ENCODE measurements at places on chromosomes 16 and 17.

GRCh38 chr16:85261657-85262557 lies 149.6 kb upstream of the CIBAR2 start:
- DNase-seq, result no peak

DNA sequence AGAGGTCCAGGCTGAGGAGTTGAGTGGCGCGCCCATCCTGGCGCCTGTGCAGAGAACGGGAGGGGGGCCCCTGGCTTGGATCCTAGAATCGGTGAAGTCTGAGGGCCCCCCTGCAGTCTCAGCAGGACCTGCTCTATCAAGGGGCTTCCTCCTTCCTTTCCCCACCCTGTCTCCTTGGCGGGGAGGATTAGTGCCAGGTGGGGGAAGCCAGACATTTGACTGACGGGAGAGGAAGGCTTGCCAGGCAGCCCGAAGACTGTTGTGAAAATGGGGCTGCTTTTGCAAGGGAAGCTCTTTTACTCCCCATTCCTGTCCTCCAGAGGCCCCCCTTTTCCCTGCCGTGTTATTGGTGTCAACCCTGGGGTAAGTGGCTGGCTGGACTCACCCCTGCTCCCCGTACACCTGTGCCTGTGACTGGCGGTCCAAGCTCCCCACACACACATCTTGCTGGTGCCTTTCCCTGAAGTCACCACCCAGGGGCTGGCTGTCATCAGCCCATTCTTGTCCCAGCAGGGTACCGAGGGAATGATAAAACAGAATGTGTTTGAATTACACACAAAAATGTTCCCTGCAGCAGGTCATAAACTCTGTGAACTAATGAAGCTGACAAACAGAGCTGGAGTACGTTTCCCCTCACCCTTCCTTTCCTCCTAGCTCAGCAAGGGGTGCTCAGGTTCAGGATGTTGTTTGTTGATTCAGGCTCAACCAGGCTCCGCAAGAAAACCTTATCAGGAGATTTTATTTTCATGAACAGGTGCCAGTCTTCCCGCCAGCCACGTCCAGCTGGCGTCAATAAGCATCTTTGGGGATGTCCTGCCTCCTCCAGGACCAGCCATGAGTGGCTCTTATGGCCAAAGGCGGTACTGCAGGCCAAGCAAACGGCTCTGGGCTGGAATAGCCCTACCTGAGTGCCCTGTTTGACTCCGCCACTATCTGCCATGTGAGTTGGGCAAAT lies 4.4 kb upstream of the ARMC7 start:
- DNase-seq, result peak; percentile 76

DNA sequence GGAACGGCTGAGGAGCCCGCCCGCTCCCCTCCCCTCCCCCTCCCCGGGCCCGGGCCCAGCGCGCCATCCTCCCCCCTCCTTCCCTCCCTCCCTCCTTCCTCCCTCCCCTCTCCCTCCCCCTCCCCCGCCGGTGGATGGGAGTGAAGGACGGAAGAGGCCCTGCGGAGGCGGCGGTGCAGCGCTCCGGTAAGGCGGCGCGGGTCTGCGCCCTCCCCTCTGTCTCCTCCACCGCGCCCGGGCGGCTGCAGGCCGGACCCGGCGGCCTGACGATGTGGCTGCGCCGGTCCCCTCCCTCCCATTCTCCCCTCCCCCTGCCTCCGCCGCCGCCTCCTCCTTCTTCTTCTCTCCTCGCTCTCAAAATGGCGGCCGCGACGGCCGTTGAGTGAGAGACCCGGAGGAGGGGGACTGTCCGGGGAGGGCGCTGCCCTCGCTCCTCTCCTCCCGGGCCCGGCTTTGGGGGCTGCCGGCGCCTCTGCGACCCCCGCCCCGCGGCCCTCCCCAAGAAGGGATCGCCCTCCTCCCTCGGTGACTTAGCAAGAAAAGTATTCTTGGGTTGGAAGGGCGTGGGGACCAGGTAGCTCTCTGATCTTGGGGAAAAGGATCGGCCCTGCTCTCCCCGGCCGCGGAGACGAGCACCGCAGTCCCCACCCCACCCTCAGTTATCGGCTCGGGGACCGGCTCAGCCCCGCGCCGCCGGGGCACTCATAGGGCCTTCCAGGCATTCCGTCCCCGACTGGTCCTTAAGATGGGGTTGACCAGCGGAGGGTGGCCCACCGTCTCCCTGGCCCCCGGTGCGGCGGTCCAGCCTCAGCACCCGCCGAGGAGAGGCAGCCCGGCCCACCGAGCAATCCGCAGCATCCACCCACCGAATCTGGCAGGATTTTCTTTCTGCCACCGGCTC lies 617 bp downstream of the PAFAH1B1 start:
- DNase-seq, result peak; percentile 18

GRCh38 chr16:67176662-67177061 lies 6.3 kb downstream of the NOL3 start:
- no peak for DNase-seq

GRCh38 chr17:76446449-76447231 lies 6.3 kb downstream of the UBE2O start:
- DNase-seq, result no peak

DNA sequence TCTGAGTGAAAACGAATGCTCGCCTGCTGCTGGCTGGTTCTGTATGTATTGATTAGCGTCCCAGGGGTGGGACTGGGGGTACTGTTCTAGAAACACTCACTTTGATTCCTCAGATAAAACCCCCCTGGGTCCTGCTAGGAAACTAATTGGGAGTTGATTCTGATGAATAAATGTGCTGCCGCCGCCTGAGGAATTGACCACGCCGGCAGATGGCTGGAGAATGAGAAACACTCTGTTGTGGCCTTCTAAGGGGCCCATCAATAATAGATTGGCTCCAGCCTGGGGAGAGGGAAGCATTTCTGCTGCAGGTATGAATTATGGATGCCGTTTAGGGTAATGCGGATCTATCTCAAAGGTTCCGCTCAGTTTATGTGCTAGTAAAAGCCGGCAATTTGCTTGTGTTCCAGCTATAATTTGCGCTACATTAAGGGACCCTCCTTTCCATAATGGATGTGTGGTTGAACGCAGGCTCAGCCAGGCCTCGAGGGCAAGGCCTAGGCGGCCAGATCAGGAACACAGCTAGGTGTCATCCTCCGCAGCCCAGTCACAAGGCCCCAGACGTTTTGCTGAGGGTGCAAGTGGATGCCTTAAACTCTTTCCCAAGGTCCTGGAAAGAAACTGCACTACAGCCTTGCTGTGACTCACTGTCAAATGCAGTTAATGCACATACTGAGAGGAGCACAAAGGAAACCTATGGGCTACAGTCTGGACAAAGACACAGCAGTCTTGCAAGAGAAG lies 132.2 kb upstream of the HS3ST2 start:
- no peak for DNase-seq

- no peak for DNase-seq
Observed at GRCh38 chr16:85112364-85112763, at the start of gene CIBAR2. Gene CIBAR2 (minus strand): TSS chr16:85112472. CDS start chr16:85112352, 120 bp downstream.

- DNase-seq, result no peak
Observed at GRCh38 chr17:2909175-2909845, 113.1 kb downstream of the RAP1GAP2 start.

DNA sequence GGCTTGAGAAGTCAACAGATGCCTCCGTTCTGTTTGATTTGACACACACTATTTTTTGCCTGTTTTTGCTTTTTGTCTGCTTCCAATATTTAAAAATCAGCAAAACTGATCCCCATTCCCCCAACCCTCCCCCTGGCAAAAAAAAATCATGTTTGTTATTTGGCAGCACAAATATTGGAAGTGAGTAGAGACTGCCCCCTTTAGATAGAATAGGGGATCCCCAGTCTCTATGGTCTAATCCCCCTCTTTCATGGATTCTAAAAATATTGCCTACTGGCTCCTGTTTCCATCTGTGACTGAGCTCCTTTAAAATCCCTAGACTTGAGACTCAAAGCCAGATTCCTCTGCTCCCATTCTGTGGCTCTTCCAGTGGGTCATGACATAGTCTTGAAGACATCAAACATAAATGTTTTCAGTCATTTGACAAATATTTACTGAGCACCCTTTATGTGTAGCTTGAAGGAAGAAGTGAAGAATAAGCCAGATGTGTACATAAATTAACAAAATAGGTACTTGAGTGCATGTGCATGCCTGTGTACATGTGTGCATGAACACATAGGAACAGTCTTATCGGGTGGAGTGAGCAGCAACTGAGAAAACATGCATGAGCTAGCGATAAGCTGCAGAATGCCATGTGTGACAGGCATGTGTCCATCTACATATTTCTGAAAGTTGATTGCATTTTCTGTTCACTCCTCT lies 101.2 kb downstream of the SALL1 start:
- DNase-seq, result no peak

DNA sequence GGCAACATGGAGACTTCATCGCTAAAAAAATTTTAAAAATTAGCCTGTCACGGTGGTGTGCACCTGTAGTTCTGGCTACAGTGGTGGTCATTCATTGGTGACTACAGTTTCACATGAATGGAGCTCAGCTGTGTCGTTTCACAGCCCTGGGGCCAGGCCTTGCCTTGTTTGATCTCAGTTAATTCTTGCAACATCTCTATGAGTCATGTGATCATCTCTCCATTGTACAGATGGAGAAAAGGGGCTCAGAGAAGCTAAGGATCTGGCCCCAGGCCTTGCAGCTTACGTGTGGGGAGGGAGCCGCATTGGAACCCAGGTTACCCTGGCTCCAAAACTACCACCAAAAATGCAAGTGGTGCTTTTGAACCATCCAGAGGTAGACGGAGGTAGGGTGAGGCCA lies 49.4 kb downstream of the GDE1 start:
- no peak for DNase-seq

- no peak for DNase-seq
Observed at GRCh38 chr17:74704544-74704943, 8.2 kb downstream of the CD300LF start.

DNA sequence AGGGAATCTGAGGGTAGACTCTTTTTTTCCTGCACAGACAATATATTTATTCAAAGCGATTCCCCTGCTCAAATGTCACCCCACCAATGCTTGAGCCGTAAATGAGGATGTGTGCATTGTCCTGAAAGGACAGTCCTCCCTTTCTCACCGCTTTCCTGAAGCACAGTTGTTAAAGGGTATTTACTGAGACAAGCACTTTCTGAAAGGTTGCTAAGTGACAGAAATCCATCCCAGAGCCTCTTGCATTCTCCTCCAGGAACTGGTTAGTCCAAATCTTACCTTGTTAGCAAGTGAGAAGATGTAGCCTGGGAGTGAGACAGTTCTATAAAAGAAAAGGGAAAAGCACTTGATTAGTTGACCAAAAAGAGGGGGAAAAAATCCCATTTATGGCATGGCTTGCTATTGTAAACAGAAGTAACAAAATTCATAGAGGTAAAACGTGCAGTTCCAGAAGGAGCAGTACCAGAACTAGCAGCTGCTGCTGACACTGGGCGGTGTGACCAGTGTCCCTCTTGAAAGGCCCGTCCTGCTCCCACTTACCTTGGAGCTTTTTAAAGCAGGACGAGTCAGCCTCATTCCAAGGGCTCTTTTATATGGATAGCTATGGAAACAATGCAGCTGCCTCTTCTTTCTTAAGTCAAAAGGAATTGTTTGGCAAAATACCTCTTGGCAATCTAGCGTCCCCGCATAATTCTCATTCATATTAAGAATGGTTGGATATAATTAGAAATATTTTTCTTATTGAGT lies at the start of gene MYH2:
MYH2 (minus strand) TSS at position 563 of the 747 bp plus-strand sequence. CDS start 1,738 bp downstream, outside the sequence.
- no peak for DNase-seq

GRCh38 chr17:82989881-82990280 lies 89.5 kb upstream of the METRNL start:
- DNase-seq, result no peak

- DNase-seq, result no peak
Observed at GRCh38 chr17:16460796-16461605, 31.0 kb downstream of the LRRC75A start.

DNA sequence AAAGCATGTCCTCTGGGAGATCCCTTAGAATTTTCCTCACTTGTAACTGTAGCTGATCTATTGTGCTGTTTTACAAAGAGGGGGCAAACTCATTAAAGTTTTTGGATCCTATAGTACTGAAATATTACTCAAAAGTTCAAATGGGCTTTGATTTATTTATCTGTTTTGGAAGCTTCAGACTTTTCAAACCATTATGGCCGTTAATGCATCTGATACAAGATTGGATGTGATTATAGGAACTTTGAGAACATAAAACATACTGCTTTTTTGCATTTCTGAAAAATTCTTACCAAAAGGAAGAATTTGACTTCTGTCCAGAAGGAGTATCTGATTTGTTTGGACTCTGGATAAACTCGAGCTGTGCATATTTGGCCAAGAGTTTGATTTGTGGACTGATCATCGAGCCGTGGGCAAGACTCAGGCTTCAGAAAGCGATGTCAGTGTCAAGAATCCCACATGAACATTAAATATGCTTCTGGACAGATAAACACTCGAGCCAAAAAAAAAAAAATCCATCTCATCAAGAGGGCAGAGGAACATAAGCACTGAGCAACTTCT lies 8.2 kb upstream of the MARCHF10 start:
- DNase-seq, result no peak

GRCh38 chr16:12584488-12585233 lies 219.0 kb downstream of the CPPED1 start:
- DNase-seq, result no peak

DNA sequence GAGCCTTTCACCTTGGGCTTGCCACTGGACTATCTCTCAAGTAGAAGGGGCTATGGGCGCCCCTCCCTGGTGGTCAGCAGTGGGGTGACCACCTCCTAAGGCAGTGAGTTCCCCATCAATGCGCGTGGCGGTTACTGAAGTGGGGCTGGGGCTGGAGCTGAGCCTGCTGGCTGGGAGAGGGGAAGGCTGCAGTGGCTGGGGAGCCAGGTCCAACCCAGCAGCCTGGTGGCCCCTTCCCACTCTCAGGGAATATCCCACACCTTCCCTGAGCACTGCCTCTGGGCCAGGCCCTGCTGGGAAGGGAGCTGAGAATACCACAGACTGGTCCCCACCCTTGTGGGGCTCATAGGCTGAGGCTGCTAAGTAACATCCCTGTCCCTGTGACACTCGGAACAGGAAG lies 19.8 kb upstream of the MPRIP start:
- no peak for DNase-seq

DNA sequence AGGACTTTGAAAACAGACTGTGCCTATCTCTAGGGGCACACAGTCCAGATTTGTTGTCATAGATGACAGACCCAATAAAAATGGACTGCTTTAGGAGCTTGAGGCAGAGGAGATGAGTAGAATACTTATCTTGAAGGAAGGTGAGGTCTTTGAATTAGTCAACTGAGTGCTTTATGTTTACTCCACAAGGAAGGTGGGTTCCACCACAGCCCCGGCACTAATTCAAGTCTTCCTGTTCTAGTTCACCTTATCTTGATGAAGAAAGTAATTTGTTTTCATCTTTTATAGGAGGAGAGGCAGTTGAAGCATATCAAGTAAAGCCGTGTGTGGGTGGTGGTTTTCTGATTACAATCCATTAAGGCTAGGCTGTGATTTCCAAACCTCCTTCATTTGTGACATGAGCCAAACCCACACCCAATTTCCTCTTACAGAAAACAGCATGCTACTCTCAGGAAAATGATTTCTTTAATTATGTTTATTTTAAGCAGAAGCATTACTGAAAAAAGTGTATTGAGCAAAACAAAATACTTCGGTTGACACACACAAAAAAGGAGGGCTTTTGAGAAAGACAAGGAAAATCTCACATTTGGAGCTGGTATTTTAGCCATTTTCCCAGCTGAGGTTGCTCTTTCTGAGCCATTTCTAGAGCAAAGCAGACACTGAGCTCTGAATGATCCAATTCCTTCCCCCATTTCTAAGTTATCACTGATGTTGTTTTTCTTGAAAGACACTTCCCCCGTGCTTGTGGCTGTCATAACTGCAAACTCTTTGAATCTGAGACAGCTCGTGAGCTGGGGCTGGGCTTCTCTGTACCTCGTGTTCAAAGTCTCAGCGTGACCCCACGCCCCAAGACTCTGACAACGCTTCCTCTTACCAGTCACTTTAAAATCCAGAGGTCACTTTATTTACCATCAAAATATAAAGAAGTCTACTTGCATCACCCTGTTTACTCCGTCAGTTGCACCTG lies 35.4 kb downstream of the CDRT15 start:
- no peak for DNase-seq

GRCh38 chr17:63358111-63358839 lies 87.8 kb downstream of the CYB561 start:
- DNase-seq, result no peak

All from cerebellar nuclear complex (tissue), 1 donor.